Stimulated activated CD8-positive, alpha-beta memory T cell treated with anti-CD3 and anti-CD28 coated beads, Interleukin-12 subunit alpha, Interleukin-12 subunit beta, amount 100 ng/mL, for 1 hour (primary cell): ENCODE measurements at places on chromosomes 7 and 10.

GRCh38 chr7:425794-426188 lies 93.9 kb downstream of the PDGFA start:
- no peak for DNase-seq

GRCh38 chr10:99431190-99431760 lies 851 bp upstream of the GOT1 start:
- DNase-seq = no peak

DNA sequence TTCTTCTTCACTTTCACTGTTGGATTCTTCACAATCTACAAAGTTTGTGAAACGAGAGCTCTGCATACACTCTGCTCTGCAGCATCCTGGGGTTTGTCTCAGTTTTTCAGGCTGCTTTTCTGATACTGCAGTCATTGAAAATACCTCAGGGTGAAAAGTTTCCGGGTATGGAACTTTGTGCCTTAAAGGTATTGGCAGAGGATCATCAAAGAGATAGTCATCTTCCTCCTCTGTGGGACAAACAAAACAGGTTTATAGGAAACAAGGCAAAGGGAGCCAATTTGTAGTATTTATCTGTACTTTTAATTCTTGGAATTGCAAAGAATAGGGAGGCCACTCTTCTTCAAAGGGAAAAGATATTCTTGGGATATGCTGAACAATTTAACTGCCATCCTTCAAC lies 30.4 kb downstream of the SUV39H2 start:
- DNase-seq = no peak

- no peak for DNase-seq
Measured at GRCh38 chr10:14532473-14533251, 201.9 kb upstream of the FRMD4A start.
